Stimulated activated CD8-positive, alpha-beta memory T cell treated with anti-CD3 and anti-CD28 coated beads, Interleukin-7, amount 100 ng/mL, for 1 hour (primary cell): ENCODE measurements at places on chromosomes 12 and 14.

DNA sequence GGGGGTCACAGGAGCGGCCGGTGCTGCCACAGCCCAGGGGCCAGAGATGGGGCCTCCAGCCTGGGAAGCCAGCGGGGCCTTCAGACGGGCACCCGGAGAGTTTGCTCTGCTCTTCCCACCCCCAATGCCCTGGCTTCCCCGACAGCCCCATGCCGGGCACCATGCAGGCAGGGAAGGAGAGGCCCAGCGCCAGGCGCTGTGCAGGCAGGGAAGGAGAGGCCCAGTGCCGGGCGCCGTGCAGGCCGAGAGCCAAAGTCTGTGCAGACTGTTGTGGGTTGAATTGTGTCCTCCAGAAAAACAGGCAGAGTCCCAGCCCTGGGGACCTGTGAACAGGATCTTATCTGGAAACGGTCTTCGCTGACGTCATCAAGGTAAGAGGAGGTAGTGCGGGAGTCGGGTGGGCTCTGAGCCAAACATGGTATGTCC lies 34.3 kb downstream of the GALNT9 start:
- no peak for DNase-seq

- no peak for DNase-seq
Measured at GRCh38 chr12:115570069-115570777, 707.3 kb downstream of the MED13L start.

- DNase-seq: peak; percentile 16
Measured at GRCh38 chr14:78566026-78566858, 396.1 kb downstream of the NRXN3 start.

DNA sequence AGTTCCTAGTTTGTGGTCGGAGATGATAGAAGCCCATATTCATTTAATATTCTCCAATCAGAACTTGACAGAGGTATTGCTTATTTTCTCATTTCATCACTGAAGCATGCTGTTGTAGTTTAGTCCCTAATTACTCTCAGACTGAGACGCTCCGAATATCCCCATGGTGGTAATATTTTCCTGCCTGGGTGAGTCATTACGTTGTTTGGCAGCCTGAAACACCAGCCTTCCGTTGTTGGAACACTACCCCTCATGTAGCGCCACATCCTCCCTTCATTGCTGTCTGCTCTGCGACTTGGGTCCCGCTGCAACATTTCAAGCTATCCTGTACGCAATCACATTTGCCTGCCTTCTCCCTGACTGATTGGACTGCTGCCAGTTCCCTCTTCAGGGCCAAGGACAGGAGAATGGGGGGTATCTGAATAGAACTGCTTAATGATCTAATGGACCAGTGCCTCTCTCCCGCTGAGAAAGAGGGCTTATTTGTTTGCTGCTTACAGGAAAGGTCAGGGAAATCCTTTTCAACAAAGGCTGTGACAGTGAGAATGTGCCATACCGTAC lies 369.1 kb downstream of the NPAS3 start:
- DNase-seq: no peak

DNA sequence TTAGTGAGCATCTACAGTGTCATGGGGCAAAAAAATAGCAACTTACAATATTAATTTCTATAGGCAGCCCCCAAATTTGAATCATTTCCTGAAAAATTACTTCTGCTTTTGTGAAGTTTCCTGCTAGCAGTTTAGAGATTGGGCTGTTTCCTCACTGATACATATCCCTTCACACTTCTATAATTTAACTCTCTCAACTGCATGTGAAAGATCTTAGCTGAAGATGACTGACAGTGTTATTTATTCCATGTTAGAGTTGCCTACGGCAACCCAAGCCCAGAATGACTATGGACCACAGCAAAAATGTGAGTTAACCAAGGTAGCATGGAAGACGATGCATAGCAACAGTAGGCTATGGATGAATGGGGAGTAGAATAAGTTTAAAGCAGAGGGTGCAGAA lies at the start of gene KLRG1:
Gene KLRG1 (plus strand): TSS at position 134 of the 400 bp plus-strand sequence. CDS start 90 bp downstream, at position 224.
- no peak for DNase-seq

DNA sequence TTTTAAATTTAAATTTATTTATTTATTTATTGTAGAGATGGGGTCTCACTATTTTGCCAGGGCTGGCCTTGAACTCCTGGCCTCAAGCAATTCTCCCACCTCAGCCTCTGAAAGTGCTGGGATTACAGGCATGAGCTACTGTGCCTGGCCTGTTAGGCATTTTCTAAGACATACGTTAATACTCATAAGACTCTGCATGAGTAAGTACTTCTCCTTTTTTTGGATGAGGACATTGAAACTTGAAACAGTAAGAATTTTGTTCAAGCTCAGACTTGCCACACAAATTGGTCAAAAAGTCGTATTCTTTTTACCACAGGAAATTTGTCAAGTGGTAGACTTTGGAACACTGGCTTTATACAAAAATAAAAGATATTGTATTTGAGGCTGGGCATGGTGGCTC lies 187.4 kb upstream of the RASSF8 start:
- DNase-seq: no peak

DNA sequence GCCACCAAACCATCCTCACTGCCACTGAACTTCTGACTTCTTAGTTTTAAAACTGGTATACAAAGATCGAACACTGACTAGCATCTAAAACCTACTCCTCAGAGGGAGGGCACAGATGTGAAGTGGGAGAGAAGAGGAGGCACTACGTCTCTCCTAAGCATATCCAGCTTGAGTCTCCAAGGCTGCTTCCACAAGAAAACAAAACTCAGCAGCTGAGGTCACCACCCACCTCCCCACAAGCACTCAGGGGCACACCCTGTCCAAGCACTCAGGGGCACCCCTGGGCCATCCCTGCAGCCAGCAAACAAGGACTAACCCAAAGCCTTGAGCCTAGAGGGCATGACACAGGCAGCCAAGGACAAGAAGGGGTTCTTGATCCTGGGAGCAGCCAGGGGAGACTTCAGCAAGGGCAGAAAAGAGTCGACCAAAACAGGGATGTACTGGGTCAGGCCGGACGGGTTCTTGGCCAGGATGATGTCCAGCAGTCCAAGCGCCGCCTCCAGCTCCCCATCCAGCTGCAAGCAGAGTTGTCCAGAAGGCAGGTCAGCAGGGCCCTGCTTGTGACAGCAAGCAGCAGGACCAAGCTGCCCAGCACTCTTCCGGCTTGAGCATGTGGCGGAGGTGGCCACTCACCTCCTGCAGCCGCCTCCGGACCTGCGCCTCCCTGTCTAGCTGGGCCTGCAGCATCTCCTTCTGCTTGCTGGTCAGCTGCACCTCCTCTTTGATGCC lies 34.8 kb downstream of the GCN1 start:
- no peak for DNase-seq
